Mammary epithelial cell (primary cell): ENCODE measurements at places on chromosomes 12 and 14.

- DNase-seq, result no peak
These were observed 17.5 kb upstream of the PPP1CC start for GRCh38 chr12:110760204-110760609.

DNA sequence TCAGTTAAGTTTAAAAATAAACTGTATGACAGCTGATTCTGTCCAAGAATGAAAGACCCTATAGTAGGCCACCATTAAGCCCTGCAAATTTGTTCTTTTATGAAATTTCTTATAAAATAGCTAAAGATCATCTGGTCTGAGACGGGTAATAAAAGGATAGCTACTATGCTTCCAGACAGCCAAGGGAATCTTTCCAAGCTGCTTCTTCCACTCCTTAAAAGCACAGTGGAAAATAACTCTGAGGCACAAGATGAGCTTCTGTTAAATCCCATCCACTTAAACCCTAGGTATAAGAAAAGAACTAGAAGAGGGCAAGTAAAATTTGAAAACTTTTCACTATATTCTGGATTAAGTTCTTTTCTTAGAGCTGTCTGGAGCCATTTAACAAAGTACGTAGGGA, 194.3 kb downstream of the CAPZA3 start:
- DNase-seq, result no peak

- DNase-seq, result peak; percentile 61
These were observed 19.9 kb downstream of the DAAM1 start for GRCh38 chr14:59208224-59208814.

GRCh38 chr12:113086249-113087164, 30.0 kb downstream of the DTX1 start:
- no peak for DNase-seq

DNA sequence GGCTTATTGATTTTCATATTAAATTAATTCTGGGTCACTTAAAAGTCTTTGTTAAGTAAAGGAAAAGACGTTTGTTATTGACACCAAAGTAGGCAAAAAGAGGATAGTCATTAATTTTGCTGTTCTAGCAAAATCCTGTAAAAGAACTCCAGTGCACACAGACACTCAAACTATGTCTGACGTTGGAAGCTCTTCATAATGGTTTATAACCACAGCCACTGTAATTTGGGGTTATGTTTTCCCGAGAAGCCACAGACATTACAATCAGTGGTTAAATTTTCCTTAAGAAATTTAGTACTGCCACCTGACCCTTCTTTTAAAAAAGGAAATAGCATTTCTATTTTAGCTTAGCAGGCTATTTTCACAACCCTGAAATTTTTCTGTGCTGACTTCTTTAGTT, 267.5 kb downstream of the CCDC91 start:
- no peak for DNase-seq

GRCh38 chr14:54147758-54148157, 191.1 kb upstream of the BMP4 start:
- no peak for DNase-seq

- no peak for DNase-seq
These were observed 3.3 kb downstream of the DLK1 start for GRCh38 chr14:100729982-100730381.

- no peak for DNase-seq
These were observed 108.9 kb downstream of the GPR135 start for GRCh38 chr14:59356312-59356711.

DNA sequence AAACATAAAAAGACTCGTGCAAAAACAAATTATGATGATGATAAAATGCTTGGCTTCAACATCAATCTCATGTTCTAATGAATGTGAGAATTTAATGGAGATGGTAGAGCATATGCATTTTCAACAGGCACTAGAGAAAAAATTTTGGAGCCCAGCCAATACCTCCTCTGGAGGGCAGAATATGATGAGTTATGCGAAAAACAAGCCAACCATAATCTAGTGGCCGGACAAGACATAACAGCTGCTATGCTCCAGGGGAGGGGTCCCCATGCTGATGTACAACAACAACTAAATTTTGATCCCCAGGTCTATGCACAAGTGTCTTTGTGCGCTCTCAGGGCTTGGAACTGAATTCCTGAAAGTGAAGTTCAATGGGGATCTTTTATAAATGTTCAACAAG, 1197.5 kb downstream of the LRFN5 start:
- DNase-seq, result no peak

GRCh38 chr12:25958428-25959070, at the start of gene RASSF8:
Gene RASSF8 (plus strand): TSS chr12:25958682. CDS start chr12:26055344, 96,662 bp downstream.
- DNase-seq, result peak; percentile 67

DNA sequence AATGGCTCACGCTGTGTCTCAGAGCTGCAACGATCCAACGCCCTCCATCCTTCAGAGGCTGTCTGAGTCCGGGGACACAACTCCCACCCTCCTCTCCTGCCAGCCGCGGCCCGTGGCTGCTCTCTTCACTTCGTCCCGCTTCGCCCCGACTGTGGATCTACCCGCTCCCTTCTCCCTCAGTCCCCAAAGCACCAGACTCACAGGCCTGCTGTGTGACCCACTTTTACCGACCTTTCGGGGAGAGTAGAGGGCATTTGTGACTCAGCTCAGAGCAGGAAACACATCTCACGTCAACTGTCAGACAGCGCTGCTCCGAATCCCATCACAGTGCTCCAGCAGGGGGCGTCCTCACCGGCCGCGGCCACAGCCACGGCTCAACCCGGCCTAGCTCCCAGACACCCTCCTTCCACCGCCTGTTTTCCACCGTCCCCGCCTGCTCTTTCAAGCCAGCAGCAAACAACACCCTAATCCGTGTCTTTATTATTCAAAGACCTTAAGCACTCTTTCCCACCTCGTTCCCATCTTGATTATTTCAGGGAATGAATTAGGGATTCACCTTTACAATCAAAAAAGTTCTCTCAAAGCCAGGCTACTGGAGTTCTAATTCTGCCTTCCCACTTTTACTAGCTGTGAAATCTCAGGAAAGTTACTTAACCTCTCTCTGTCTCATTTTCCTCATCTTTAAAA, 5.0 kb upstream of the AQP2 start:
- peak; percentile 67 for DNase-seq

- no peak for DNase-seq
These were observed 113.6 kb upstream of the RAP1B start for GRCh38 chr12:68497107-68497506.

DNA sequence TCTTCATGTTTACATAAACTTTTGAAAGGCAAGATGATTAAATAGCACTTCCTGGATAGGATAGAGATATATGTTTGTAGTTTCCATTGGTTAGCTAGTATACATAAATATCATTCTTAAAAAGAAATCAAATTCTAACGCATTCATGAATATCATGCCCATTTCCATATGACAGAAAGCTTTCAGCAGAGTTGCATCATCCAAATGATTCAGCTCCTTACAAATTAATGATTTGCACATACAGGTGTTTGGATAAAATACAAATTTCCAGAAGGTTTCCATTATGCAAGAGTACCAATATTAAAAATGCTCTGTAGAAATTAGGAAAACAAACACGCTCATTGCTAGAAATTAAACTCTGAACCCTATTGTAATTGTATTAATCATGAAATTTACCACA, 264.4 kb downstream of the FOXG1 start:
- no peak for DNase-seq

- DNase-seq, result no peak
These were observed 599 bp downstream of the PAPLN start for GRCh38 chr14:73237786-73238423.

- DNase-seq, result no peak
These were observed 49.5 kb upstream of the FOXN3 start for GRCh38 chr14:89466484-89466883.

GRCh38 chr14:26896447-26896846, 298.6 kb upstream of the NOVA1 start:
- no peak for DNase-seq

GRCh38 chr12:48001505-48002413, 2.5 kb downstream of the COL2A1 start:
- peak; percentile 64 for DNase-seq

- DNase-seq, result no peak
These were observed 37.6 kb upstream of the BICD1 start for GRCh38 chr12:32069071-32069470.

- no peak for DNase-seq
These were observed 1304.7 kb upstream of the FLRT2 start for GRCh38 chr14:84225268-84225667.

- DNase-seq, result peak; percentile 50
These were observed 142.8 kb downstream of the SLC8A3 start for GRCh38 chr14:70045844-70046535.
